ENCODE measurements at places on chromosomes 3 and 15.

- no peak for DNase-seq
These were observed 63.1 kb upstream of the GOLGA6B start for GRCh38 chr15:72591361-72591760.

DNA sequence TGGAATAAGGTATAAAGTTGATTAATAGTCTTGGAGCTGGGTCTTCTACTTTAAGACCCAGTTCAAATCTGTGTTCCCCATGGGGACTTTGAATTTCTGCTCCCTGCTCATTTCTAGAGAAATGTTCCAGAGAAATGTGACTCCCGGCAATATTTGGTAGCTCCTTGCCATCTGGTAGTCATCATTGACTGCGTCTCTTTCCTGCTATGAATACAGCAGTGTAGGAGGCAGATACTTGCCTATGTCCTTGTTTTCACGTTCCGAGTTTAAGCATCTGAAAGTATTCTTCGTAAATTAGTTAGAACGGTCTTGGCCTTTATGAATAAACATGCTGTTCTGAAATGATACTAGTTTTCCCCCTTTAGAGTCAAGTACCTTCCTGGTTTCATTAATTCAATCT is 352.9 kb downstream of the PTPRG start:
- no peak for DNase-seq

DNA sequence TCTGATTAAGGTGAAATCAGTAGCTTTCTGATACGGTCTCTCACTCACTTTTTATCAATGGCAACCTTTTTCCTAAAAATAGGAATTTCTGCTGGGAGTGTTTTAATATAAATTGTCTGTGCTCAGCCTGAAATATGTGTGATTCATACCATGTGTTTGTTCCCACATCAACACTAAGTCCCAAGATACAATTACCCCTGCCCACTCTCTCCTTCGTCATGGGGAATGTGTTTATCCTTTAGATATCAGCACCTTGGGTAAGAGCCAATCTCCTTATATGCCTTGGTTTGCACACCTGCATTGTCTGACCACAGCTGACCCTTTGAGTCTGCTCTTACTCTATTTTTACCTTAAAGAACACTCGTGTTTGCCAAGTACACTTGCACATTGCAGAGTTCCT is 356.4 kb downstream of the LPP start:
- DNase-seq: no peak

DNA sequence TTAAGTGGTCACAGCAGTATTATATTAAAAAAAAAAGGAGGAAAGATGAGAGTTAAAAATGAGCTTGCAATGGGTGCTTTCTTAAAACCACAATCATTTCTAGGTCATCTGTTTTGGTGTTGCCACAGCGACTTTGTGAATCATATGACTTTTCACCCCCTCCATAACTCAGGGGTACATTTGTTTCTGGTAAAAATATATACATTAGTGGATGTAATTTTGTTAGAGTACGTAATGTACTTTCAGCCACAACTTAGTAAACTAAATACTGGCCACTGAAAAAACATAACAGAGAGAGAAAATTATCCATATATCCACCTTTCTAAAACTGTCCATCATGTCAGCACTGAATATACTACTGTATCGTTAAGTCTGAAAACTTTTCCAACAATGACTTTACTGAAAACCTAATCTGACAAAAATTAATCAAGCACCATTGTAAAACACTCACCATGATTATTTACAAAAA is 3.4 kb downstream of the ANKRD28 start:
- DNase-seq: peak; percentile 64

DNA sequence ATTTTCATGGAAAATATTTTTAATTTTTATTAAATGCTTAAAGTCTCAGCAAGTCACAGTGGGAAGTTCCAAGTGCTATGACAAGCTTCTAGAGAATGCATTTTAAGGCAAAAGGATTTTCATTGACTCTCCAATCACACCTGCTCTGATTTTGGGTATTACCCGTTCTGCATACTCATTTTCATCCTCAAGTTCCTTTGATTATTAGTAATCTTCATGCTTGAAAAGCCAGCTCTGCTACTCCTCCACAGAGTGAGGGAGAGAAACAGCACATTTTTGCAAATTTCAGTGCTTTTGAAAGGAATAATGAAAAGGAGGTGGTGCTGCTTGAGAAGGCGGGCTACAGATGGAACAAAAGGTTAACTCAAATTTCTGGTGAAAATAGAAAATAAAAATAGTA is 450.7 kb downstream of the NSUN3 start:
- no peak for DNase-seq

- peak; percentile 75 for DNase-seq
These were observed at the start of gene CACNA2D2 for GRCh38 chr3:50503504-50504342. Gene CACNA2D2, minus strand, starts transcription at chr3:50503634. Its CDS starts 211 bp downstream, at chr3:50503423.

DNA sequence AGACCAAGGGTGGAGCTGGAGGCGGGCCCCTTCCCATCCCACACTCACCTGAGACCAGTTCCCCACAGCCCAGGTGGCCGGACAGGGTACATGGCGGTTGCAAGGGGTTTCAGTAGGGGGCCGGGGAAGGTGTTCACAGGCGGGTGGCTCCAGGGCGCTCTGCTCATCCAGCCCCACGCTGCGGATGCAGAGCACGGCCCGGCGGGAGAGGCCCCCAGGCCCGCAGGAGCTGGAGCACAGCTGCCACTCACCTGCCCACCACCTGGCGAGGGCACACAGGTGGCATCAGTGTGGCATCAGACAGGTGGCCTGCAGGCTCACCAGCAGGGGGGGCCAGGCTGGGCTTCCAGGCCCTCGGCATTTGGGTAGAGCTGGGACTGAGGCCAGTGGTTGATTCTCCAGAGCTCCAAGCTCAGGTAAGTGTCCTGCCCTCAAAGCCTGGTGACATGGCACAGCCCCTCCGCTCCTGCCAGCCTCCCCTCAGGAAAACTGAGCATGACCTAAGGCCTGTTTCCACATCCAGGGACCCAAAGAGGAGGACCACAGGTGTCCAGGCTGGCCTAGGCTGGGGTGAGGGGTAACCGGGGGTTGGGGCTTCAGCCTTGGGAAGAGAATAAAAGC is 43.8 kb downstream of the ADAMTS7 start:
- DNase-seq: peak; percentile 9

- DNase-seq: no peak
These were observed 304.4 kb downstream of the FGF12 start for GRCh38 chr3:192422997-192423342.

DNA sequence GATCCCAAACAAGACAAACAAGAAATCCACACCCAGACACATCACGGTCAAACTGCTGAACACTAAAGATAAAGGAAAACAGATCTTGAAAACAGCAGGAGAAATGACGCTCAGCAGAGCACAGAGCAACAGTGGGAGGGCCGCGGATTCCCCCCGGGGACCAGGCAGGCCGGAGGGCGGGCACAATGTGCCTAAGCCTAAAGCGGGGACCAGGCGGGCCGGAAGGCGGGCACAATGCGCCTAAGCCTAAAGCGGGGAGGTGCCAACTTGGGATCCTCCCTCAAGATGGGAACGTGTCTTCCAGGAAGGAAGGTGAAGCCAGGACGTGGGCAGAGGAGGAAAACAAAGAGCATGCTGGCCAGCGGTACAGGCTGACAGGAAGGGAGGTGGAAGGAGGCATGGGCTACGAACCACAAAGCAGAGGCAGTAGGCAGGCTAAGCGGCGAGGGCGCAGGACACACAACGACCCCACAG is 31.1 kb downstream of the CYFIP1 start:
- peak; percentile 18 for DNase-seq

DNA sequence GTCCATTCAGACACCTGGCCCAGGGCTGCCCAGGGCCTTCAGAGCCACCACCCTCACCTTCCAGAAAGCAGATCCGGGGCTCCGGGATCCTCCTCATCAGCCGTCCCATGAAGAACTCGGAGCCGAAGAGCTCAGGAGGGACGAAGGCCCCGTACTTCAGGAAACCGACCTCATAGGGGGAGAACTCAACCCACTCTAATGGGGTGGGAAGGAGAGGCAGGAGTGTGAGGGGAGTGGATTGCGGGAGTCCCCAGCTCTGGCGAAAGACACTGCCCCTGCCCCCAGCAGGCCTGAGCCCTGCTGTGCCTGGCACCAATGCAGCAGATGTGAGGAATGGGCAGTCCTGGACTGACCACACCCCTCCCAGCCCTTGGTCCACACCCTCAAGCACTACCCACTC is 22.6 kb downstream of the PLA2G4D start:
- no peak for DNase-seq

DNA sequence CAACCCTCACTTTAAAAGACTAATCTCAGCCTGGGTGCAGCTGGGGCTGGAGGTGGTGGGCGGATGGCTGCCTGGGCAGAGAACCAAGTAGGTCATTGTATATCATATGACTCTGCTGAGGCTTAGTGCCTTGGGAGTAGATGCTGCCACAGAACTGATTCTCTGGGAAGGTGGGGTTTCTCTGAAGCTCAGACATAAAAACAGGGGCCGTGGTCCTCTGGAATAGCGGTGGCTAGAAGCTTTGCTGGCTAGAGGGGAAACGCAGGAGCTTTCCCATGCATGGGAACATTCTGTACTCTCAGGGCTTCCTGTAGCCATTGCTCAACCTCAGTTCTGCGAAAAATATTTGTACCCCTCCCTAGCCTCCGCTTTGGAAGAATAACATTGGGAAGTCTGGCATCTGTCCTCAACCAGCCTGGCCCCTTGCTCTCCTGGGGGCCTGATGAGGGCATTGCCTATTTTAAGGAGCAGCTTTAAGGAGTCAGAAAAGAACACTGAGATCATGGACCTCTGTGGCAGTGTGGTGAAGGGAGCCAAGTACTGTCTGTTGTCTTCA is 14.7 kb downstream of the TIMP4 start:
- DNase-seq: no peak

- DNase-seq: peak; percentile 65
These were observed 18.1 kb downstream of the ARL8B start for GRCh38 chr3:5140230-5140621.

DNA sequence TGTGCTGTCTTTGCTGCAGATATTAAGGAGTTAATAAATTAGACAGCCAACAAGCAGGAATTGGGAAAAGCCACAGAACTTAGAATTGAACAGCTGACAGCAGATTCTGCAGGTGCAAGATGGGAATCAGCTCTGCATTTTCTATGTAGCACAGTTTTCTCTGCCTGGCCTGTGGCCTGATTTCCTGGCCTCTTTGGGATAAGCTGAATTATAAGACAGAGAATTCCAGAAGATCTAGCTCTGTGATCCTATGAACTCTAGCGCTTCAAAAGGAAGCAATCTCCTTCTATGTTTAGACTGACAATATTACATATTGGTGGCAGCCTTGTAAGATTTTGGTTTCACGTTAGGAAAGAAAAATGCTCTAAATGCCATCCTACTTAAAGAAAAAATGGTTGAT is 24.0 kb upstream of the SOX2 start:
- no peak for DNase-seq

DNA sequence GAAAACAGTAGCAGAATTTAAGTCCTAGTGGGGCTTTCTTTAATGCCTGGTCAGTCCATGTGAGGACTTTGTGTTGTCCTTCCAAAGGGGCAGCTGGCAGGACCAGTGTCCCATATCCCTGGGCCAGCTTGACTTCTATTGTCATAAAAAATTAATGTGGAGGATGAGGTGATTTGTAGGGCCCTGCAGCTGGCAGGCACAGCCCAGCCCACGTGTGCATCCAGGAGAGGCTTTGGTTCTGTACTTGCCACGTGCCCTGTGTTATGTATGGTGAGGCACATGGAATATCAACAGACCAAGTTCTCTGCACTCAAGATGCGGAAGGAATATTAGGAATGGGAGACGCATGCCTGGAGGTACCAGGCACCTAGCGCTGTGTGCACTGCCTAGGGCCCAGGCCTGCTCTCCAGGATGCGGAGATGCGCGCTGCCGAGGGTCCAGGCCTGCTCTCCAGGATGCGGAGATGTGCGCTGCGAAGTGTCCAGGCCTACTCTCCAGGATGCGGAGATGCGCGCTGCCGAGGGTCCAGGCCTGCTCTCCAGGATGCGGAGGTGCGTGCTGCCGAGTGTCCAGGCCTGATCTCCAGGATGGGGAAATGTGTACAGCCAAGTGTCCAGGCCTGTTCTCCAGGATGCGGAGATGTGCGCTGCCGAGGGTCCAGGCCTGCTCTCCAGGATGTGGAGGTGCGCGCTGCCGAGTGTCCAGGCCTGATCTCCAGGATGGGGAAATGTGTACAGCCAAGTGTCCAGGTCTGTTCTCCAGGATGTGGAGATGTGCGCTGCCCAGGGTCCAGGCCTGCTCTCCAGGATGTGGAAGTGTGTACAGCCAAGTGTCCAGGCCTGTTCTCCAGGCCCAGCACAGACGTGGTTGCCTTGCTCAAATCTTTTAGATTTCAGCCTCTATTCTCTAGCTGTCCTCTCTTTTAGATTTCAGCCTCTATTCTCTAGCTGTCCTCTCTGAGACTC is 183.3 kb upstream of the ROPN1 start:
- DNase-seq: no peak

- no peak for DNase-seq
These were observed 771 bp downstream of the RARRES1 start for GRCh38 chr3:158731486-158731885.

GRCh38 chr3:24545887-24546286 is 51.2 kb upstream of the THRB start:
- DNase-seq: no peak

- DNase-seq: peak; percentile 2
These were observed 1.9 kb downstream of the ADAMTS9 start for GRCh38 chr3:64685800-64686445.

DNA sequence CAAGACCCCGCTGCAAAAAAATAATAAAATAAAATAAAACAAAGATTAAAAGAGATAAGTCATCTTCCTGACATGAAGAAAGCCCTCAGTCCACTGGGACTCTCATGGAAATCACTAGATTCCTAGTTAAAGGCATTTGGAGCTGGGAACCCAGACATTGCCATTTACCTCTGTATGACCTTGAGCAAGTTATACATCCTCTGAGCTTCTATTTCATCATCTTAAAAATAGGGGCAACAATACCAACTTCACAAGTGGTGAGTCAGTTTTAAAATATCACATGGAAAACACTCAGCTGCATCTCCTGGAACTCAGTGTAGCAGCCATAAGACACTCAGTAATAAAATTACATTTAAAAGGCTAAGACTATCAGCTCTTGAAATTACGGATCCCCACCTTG is 334.8 kb downstream of the ERC2 start:
- DNase-seq: no peak

GRCh38 chr3:24264748-24265158 is 229.9 kb downstream of the THRB start:
- peak; percentile 54 for DNase-seq

- DNase-seq: no peak
These were observed 1.3 kb upstream of the MYO5A start for GRCh38 chr15:52529940-52530339.

DNA sequence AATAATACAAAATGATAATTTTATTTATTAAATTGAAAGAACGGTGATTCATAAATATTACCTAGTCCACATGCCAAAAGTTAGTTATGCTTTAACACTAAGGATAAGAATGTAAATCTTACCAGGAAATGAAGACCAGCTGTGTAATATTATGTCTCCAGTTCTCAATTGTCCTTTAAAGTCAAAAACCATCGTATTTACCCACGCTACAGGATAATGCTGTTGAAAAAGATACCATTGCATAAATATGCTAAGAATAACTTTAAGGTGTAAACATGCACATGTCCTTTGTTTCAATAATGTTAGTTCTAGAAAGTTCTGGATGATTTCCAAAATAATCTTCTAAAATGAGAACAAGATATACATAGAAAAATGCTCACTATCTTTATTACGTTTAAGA is 103.5 kb downstream of the FAIM start:
- DNase-seq: no peak

GRCh38 chr3:117873249-117873600 is 1161.4 kb downstream of the IGSF11 start:
- DNase-seq: no peak

Data from B cell (primary cell).